Mesenteric fat pad (tissue), 1 donor: ENCODE measurements at places on chromosomes 7 and 10. TPM values are rescaled to one million over a fixed set of nuclear protein-coding genes. Genes with fewer than 3 reads are reported as not detected.

GRCh38 chr10:97011397-97011796 is 174.4 kb downstream of the SLIT1 start:
- DNase-seq: no peak

Gene AKR1B15
- total RNA-seq: 2.3 TPM

Gene ZNF503
- 16.8 TPM for total RNA-seq

GRCh38 chr7:47763063-47763974 is 181.4 kb upstream of the TNS3 start:
- no peak for DNase-seq

Gene ADCK2
- total RNA-seq: 13.3 TPM

Gene ACBD7
- 1.1 TPM for total RNA-seq

DNA sequence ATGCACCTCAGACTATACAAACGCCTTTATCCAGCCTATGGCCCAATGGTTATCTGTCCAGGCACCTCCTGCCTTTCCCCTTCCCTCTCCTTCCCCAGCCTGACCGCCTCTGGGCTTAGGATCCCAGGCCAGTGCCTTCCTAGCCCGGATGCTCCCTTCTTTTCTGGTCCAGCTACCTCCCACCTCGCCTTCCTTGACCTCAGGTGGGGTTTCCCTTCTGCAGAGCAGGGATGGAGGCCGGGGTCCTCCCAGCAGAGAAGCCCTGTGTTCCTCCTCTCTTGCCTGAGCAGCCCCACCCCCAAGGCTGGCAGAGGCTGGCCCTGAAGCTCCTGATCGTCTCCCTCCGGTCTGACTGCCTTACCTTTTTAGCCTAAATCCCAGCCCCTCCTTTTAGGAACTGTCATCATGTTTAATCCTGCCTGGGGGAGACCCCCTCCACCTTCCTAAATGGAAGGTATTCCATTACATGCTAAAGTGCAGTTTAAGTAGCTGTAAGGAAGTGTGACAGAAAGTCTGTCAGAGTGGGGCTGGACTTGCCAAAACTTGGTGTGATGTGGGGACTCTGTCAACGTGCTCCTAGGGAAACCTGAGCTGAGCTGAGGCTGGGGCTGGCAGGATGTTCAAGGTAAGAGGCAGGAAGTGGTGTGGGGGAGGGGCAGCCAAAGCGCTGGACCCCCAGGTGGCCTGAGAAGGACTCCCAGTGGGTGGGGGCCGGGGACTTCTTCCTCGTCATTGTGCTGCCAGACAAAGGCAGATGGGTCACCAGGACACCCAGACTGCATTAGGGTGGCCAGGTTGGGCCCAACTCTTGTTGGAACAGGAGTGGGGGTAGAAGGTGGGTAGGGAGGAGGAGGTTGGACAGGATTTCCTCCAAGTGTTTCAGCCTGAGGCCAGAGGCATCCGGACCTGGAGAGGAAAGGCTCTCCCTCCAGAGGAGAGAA is 39.5 kb downstream of the LBX1 start:
- DNase-seq: peak; percentile 77

- DNase-seq: no peak
These were observed 60.7 kb downstream of the SMURF1 start for GRCh38 chr7:99083068-99083651.

DNA sequence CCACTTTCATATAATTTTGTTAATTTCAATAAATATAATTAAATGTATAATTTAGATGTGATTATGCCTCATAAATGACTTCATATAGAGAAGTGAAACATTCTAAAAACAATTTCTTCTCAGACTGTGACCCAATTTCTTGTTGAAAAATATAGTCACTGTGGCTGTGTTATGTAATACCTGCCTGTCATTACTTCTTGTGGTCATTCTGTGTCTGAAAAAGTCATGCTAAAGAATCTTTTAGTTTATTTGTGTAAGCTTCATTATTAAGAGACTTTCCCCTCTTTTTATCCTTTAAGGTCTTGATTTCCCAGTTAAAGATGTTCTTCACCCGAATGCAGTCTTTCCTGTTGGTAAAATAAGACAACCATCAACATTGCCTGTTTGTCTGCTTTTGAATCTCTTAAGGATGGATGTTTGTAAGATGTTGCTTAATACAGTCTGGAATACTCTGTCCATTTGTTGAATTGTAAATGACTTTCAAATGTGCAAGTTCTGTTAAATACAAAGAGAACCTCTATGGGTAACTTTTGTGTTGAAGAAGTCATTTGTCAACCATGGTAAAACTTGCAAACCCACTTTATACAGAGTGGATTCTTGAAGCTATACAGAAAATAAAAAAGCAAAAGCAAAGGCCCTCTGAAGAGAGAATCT is 16.0 kb downstream of the KAT6B start:
- no peak for DNase-seq

GRCh38 chr10:15760681-15761080 is 41.0 kb upstream of the ITGA8 start:
- DNase-seq: no peak

DNA sequence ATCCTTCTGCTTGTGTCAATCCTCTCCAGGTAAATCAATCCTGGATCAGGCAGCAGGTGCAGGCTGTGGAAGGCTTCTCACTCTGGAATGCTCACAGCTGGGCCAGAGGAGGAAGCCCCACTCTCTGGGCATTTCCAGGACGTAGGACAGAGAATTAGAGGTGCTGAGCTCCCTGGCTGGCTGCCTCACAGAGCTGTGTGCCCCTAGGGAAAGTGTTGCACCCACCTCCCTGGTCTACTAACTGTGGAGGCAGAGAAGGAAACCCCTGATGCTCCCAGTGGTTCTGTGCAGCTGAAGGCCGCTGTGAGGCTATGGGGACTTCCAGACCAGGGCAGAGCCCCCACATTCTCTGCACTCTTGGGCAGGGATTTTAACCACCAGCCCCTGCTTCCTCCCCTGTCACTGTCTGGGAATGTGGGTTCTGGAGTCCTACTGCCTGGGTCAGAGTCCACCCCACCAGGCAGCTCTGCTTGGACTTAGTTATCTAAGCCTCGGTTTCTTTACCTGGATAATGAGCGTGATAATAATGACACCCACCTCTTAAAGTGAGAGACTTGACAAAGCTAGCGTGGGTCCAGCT is 73.5 kb upstream of the EEPD1 start:
- DNase-seq: no peak

Gene CLRN3
- total RNA-seq: 0.29 TPM

DNA sequence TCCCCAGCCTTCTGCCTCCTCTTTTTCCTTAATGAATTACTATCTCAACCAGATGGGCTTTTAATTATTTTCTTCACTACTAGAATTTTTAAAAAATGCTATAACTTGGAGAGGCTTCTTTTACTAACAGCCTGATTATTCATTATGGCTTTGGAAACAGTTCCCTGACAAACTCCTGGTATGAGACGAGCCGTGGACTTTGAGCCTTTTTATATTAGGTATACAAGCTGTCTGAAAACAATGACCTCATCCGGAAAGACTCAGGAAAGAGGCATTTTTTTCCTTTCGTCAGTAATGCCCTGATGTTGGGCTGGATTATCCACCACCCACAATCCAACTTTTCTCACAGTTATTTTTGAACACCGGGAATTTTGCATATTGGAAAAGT is 26.7 kb upstream of the ABLIM1 start:
- no peak for DNase-seq
